Stimulated activated CD8-positive, alpha-beta memory T cell treated with anti-CD3 and anti-CD28 coated beads, Interleukin-4, amount 100 ng/mL, for 4 hours (primary cell): ENCODE measurements at places on chromosomes 11 and 22.

DNA sequence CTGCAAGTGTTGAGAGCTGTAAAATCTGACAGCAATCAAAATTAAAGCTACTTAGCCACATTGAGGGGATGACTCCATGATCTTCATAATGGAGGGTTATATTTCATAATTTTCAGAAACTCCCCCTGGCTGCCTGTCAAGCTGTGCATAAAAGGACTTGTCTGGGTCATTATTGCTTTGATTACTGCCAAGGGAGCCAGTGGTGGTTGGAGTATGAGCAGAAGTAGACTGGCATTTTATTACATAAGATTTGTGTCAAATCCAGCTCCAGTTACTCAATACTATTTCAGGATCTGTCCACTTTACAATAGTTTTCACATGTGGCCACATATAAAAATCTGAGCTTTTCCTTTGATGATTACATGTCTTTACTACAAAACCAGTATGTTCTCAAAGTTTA lies 108.9 kb upstream of the SLC5A12 start:
- DNase-seq, result no peak

DNA sequence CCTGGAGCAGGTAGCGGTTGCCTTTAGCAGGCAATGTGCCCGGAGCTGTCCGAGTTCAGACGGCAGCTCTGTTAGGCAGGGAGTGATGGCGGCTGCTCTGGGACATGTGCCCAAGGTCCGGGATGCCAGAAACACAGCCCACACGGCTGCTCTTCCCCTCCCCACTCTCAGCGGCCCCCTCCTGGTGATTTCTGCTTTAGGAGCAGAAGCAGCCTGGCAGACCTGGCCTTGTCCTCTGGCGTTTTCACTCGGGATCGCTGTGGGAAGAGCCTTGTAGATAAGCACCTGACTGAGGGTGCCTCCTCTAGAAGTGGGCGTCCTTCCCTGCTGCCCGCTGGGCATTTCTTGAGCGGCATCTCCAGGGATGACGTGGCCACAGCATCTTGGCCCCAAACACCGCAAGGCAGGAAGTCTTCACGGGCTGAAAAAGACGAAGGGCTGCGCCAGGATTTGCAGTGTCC lies 392.2 kb downstream of the TBC1D22A start:
- no peak for DNase-seq

- DNase-seq, result no peak
Measured at GRCh38 chr22:40757071-40757470, 62.1 kb downstream of the SLC25A17 start.

- DNase-seq, result no peak
Measured at GRCh38 chr22:37416827-37417226, 10.5 kb downstream of the ELFN2 start.

DNA sequence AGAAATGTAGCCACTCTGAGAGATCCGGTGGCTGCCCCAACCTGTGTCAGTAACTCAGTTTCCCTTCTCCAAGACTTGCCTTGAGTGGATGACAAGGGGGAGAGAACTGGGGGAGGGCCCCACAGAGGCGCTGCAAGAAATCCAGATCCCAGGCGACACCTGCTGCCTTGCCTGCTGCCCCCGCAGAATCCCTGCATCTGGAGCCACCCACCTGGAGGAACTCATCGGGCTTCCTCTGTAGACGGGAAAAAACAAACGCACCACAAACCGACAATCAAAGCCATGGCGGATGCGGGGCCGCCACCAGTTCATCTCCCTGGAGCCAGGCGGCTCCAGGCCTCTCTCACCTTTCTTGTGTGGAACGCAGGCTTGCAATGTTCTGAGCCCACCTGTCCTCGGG lies 40.2 kb downstream of the MACROD1 start:
- DNase-seq, result no peak

GRCh38 chr22:39318507-39319283 lies 728 bp downstream of the RPL3 start:
- DNase-seq, result no peak

DNA sequence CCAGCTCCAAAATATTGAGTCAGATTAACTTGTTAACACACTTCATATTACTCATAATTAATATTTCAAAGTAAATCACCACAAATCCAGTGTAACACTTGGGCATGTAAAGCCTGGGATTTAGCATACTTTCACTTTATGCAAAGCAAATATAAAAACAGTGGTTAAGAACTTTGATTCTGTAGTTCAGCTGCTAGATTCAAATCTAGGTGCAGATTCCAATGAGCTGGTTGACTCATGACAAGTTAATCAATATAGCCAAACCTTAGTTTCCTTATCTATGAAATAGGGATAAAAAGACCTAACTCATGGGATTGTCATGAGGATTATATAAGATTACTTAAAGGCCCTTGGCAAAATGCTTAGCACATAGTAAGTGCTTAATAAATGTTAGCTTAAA lies 45.9 kb downstream of the ARHGAP42 start:
- no peak for DNase-seq

DNA sequence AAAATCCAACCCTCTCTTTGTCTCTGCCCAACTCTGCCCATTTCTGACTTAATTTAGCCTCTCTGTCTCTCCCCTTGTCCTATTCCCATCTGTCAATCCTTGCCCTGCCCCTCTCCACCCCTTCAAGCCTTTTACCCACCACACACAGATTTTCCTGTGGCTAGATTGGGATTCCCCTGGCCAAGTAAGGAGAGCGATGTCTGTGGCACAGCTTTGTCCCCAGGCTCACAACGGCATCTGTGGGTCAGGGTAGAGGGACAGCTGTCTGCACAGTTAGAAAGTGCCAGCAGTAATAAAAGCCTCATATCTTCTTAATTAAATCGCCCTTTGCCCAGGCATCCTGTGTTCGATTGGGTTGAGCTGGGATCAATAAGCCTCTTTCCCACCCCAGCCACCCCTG lies 1.3 kb upstream of the KCNC1 start:
- no peak for DNase-seq

DNA sequence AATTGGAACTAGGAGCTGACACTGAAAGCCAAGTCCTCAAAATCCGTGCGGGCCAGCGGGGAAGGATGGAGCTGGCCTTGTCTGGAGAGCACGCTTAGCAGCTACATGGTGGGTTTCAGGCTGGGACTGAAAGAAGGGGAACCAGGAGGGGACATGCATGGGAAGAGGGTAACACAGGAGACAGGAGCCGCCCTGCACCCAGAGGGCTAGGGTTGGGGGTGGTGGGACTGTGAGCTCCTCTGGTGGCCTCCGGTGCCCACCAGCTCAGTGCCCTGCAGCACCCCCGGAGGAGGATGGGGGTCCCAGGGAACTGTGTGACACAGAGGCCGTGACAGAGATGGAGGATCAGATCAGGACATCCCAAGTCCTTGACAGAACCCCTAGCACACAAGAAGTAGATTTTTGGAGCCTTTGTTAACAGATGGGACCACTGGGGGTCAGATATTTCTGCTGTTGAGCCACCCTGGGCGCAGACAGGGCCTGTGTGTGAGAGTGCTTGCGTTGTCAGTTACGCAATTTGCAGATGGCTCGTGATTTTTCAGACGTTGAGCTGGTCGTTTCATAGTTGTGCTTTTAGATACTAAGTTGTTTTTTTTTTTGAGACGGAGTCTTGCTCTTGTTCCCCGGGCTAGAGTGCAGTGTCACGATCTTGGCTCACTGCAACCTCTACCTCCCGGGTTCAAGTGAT lies 21.3 kb upstream of the GRAMD4 start:
- DNase-seq, result no peak

- no peak for DNase-seq
Measured at GRCh38 chr11:73520353-73521061, 77.4 kb downstream of the FAM168A start.

- DNase-seq, result no peak
Measured at GRCh38 chr11:78293536-78293935, 104.8 kb downstream of the USP35 start.

DNA sequence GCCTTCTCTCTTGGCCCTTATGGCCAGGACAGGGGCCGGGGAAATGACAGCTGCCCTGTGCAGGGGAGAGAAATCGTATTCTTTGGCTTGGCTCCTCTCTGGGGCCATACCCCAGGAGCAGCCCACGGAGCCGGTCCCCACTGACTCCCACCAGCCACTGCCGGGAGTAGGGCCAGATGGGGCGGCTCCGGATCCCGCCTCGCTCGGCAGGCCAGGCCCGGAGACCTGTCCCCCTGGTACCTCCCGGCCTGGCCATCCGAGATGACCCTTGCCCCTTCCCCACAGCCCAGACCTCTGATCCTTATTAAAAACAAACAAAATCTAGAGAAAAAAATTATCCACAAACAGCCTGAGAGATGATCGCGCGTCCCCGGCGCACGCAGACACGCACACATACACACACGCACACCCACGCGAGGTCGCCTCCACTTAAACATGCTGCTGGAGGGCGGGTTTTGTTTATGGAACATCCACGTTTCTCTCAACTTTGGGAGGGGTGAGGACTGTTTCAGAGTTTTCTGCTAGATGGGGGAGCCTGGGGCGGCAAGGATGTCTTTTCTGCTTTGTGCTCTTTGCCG lies 59.1 kb downstream of the IGLL1 start:
- DNase-seq, result no peak

- DNase-seq, result no peak
Measured at GRCh38 chr22:29069463-29069862, 3.4 kb upstream of the KREMEN1 start.

- DNase-seq, result no peak
Measured at GRCh38 chr22:39144101-39144767, 8.2 kb downstream of the CBX7 start.

DNA sequence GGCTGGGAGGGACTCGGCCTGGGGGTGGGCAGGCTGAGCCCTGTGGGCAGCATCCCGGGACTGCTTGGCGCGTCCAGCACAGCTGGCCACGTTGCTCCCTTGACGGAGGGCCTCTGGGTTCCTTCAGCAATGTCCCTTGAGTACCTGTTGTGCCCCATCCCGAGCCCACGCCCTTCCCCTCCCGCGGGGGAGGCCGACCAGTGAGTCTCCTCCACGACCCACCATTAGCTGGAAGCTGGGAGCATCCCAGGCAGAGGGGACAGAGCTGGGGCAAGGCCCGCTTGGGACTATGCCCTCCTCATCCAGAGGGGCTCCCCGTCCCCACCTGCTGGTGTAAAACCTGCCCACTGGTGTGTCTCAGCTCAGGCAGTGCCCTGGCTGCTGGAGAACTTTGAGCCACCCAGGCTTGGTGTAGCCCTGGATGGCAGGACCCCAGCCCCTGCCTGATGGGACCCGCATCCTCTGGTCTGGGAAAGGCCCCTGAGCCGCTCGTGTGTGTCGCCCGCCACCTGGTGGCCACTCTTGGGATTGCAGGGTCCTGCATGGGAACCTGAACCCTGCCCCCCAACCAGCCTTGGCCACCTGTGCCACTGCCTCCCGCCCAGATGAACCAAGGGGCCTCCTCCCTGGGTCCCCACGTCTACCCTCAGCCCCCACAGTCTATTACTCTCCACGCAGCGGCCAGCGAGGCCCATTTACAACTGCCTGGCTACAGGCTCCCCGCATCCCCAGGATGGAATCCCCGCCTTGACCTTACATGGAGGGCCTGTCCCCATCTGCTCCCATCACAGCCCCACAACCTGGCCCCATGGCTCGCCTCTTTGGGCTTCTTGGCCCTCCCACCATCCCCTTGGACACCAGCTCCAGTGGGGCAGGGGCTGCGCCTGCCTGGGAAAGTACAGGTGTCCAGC lies 16.6 kb upstream of the ARHGAP8 start:
- peak; percentile 86 for DNase-seq

DNA sequence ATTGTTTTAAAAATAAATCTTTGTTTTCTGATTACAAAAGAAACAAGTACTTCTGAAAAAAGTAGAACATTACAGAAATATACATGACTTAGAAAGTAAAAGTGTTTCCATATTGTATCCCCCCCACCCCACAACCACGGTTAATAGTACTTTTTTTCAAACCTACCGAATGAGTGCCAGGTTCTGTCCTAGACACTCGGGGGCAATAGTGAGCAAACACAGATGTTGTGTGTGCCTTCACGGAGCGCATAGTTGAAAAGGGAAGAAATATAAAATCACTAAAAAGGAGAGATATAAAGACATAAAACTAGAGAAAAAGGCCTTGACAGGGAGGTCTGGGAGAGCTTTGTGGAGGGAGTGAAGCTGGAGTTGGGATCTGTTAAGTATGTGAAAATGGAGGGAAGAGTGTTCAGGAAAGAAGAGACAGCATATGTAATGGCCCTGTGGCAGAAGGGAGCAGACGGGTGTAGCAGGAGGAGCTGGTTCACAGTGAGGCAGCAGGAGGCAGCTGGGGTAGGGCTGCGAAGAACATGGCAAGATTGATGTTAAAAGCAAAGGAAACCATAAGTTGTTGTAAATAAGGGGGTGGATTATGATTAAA lies 42.1 kb upstream of the ALX4 start:
- DNase-seq, result no peak
